ENCODE measurements at places on chromosomes 2 and 18.

DNA sequence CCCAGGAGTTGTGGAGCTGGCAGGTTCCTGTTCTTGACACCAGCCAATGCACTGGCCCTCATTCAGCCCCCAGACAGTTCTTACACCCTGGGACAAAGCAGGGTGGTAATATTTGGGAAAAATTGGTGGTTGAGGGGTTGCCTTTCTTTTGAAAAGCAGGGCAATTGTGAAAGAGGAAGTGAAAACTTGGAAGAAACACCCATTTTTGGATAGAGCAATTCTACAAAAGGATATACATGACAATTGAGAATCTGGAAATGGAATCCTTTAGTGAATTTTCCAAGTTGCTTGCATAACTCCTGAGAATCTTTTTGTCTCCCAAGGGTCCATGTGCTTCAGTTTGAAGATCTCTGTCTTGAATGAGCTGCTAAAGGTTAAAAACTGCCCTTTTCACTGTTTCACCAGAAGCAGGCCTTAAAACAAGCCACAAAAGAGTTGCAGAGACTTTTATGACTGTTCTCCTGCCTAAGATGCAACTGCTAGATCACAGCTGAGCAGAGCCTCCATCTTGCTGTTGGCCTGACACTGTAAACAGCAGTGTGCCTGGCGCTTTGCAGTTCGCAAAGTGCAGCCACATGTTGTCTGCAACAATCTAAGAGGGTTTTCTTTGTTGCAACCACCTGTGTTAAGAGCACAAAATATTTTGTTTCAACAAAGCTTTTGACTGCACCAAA is 11.8 kb downstream of the COL4A4 start:
- no peak for DNase-seq

DNA sequence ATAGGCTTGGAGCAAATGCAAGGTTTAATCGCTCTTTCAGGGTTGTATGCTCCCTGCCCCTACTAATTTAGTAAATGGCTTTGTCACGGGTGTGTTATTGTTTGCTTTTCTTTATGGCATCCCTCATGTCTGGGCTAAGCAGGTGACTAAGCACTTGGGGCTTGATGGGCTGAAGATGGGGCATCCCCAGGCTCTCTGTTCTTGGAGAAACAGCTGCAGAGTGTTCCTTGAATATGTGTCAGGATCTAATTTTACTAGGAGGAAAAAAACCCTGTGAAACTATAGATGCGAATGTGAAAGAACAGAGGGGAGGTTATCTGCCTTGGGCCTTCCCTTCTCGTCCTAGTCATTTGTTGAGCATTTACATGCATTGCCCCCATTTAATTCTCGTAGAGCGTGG is 94.7 kb upstream of the TAF1B start:
- no peak for DNase-seq

DNA sequence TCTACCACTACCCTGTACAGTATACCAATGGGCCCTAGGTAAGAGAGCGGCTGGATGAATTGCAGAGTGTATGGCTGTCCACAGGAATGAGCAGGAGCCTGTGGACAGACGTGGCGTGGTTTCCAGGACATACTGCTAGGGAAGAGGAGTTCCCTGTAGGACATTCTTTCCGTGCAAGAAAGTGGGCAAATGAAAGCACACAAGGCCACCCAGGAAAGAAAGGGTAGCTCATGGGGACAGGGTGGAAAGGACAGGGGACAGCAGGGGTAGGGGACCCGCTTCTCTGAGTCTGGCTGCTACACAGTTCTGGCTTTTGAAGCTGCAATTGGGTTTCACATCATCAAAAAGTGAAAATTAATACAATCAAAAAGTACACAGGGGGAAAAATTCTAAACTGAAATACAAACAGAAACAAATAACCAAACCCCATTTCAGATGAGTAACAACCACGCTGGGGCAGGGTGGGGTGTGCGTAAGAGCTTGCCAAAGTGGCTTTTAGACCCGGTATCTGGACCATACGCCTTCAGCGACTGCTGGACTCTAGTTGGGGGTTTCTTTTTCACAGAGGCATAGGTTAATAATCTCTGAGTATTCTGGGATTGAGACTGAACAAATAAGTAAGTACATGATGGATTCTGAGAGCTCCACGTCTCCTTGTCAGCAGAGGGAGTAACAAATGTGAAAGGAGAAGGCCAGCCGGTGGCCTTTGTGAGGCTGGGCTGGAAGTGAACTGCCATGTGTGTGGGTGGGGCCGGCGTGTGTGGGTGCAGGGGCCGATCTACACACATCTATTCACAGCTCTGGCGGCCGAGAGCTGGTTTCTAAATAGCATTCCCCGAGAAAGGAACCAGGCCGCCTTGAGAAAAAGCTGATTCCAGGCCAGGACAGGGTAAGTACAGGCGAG is 84.0 kb downstream of the HDAC4 start:
- DNase-seq, result no peak

DNA sequence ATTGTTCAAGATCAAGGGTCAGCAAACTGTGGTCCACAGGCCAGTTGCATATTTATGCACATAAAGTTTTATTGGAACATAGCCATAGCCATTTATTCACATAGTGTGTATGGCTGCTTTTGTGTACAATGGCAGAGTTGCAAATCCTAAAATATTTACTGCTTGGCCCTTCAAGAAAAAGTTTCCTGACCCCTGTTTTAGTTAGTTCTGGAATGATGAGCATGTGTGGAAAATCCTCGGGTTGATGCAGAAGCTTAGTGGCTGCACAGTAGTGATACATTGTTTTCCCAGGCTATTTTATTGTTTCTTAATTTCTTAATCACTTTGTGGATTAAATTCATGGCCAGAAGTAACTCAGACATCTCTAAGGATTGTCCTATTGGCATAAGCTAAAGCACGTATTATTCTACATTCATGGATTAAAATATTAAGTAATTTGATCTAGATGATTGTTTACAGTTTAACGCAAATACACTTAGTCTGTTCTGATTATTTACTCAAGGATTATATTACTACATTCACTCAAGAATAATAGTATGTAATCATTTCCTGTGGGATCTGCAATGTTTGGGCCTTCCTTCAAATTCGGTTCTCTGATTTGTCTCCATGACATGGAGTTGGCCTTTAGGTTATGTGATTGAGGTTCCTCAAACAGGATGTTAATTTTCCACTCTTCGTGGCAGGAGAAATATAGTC is 165.5 kb downstream of the TMEM247 start:
- DNase-seq, result no peak

DNA sequence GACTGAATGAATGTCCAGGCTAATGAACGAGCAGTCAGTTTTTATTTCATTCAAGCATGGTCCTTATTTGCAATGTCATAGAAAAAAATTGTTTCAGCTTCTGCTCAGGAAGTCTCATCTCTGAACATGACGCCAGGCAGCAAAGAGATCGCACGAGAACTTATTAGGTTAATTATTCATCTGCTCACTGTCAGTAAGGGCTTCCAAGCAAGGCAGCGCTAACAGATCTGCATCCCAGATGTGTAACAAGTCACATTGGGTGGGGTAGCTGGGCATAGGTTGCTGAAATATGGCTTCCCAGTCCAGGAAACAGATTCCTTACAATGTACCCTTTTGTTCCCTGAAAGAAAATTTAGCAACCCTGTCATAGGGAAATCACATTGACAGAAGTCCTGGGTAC is 63.5 kb downstream of the ANKRD44 start:
- DNase-seq, result no peak

GRCh38 chr18:23883277-23883790 is 131.2 kb upstream of the TTC39C start:
- no peak for DNase-seq

- no peak for DNase-seq
Observed at GRCh38 chr2:117703858-117704257, 110.6 kb upstream of the DDX18 start.

DNA sequence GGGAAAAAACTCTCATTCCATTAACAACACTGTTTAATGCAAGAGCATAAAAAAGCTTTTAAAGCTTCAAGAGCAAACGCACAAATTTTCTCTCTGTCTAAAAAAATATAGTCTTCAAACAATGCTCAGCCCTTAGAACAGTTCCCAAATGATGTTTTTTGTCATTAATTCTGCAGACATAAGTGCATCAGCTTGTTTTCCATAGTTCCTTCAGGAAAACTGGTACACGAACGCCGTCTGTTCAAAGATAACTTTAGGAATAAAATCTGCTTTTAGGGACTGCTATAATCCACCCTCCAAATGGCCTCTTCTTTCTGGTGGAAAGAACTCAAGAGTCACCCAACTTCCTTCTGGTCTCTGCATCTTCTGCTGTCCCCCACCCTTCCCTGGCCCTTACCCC is 98.2 kb upstream of the SLC66A3 start:
- no peak for DNase-seq
